CD14-positive monocyte (primary cell): ENCODE measurements at places on chromosomes 1 and 21.

- no peak for DNase-seq
Observed at GRCh38 chr1:227586733-227587132, 23.4 kb downstream of the ZNF678 start.

DNA sequence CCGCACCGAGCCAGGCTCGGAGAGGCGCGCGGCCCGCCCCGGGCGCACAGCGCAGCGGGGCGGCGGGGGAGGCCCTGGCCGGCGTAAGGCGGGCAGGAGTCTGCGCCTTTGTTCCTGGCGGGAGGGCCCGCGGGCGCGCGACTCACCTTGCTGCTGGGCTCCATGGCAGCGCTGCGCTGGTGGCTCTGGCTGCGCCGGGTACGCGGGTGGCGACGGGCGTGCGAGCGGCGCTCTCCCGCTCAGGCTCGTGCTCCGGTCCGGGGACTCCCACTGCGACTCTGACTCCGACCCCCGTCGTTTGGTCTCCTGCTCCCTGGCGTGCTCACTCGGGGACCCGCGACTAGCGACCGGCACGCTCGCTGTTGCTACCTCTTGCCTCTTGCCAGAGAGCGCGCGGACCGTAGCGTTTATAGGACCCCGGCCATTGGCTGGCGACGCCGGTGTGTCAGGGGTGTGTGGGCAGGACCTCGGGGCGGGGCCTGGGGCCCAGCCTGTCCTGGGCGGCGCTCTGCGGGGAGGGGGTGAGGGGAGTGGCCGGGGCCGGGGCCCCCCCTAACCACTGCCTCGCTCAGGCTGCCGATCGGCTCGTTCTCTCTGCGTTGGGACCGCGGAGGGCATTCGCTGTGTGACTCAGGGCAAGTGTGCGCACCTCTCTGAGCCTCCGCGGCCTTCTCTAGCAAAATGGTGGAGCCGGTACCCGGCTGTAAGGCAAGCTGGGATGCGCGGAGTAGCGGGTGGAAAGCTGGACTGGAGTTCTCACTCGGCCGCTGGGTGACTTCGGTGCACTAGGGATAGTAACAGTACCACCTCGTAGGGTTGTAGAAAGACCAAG lies at the start of gene SLC2A1:
Gene SLC2A1 (minus strand): TSS at position 381 of the 832 bp plus-strand sequence. CDS start 217 bp downstream, at position 164.
- DNase-seq, result peak; percentile 77

DNA sequence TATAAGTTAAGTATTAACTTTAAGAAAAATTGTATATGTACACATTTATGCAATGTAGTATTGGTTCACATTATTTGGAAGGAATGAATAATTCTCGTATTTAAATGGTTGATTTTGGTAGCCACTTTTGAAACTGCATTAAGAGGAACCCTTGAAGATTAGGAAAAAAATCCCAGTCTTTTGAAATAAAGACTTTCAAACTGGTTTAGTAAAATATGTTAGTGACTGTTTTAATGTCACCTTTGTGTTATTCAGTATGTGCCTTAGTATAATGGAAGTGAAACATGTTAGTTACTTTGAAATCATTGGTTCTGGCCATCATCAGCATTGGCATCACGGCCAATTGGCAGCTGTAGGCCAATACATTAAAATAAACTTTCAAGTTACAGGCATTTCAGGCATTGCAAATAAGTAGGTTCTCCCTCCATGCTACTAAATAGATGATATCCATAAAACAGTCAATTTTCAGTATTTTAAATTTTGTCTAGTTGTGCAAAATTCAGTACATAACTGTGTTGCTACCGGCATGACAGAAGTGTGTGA lies 4.4 kb downstream of the MIER1 start:
- peak; percentile 39 for DNase-seq

GRCh38 chr1:227754958-227755357 lies 19.7 kb downstream of the SNAP47 start:
- DNase-seq, result no peak

- no peak for DNase-seq
Observed at GRCh38 chr1:55589671-55590297, 374.6 kb upstream of the USP24 start.
